ENCODE measurements at places on chromosomes 12 and 14.

- no peak for DNase-seq
Measured at GRCh38 chr12:27429606-27430005, 16.9 kb upstream of the SMCO2 start.

- DNase-seq, result no peak
Measured at GRCh38 chr12:83143950-83144349, 457.2 kb downstream of the TMTC2 start.

GRCh38 chr14:26281280-26281998 lies 316.4 kb downstream of the NOVA1 start:
- DNase-seq, result no peak

GRCh38 chr14:22434901-22435550 lies 154.0 kb downstream of the DAD1 start:
- DNase-seq, result no peak

All from activated CD4-positive, alpha-beta T cell treated with anti-CD3 and anti-CD28 coated beads, Interleukin-2, amount 50 U/mL, for 4 hours (primary cell).